ENCODE measurements at places on chromosomes 7 and 10.

DNA sequence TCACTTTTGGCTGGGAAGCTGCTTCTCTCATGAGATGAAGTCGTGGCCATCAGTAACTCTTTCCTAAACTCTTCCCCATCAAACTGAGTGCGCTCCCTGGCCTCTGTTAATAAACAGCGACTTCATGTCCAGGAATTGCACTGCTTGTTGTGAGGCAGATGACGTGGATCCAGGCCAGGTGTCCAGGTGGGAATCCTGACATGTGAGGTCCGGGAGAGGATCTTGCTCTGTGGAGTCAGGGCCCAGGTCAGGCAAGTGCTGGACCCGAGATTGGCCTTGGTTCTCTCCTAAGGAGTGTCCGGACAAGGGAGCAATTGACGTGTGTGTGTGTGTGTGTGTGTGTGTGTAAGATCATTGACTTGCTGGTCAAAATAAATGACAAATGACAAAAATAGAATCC is 362.7 kb downstream of the GLRX3 start:
- no peak for DNase-seq

GRCh38 chr7:139830292-139830691 is 1.2 kb downstream of the TBXAS1 start:
- DNase-seq: no peak

- DNase-seq: no peak
Observed at GRCh38 chr10:111824128-111824527, 359.4 kb downstream of the GPAM start.

DNA sequence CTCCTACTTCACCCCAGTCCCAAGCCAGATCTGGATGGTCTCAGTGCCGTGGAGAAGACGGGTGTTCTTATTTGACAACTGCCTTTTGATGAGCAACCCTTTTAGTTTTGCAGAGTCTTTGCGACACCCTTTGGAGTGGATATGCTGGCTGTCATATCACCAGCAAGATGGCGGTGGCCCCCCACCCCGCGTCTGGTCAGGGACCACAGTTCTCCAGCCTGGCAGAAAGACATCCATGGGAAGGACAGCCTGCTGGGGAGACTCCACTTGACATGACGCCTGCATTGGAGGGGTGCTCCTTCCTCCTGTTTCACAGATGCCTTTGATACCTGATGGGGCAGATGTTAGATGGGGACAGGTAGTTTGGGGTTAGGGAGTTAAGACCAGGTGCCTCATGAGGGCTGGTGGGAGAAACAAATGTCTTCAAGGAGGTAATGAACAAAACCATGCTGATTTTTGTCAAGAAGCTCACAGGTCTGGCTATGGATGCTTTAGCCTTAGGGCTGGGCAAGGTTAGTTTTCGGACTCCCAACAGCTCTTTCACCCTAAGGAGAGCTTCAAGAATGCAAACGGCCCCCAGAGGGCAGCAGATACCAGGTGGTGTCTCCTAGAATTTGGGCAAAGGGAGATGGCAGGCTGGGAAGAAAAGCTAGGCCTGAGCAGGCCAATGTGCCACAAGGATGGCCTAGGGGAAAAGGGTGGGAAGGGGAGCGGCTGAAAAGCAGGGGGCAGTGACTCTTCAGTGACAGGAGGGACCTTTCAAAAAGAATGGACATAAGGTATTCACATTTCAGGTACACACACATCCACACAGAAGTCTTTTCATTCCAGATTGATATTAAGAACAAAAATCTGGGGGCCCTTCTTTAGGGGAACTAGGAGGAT is 95.2 kb downstream of the CLEC2L start:
- peak; percentile 8 for DNase-seq

DNA sequence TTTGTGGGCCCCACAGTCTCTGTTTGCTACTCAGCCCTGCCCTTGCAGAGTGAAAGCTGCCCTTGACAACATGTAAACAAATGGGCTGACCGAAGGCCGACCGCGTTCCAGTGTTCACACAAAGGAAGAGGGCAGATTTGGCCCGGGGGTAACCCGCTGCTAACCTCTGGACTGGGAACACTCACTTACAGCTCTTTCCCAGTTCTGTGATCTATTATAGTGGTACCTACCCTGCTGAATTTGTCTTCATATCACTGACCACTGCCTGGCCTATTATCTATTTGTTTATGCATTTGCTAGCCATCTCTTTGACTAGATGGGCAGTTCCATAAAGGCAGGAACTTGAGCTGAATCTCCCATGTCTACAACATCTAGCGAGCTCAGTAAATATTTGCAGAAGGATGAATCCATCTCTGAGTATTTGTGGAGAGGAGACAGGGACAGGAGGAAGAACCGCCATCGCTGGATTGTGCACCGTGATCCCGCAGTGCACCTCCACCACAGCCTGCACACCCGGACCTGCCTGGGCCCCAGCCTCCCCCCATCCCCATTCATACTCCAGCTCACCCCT is 15.2 kb downstream of the SLC29A3 start:
- no peak for DNase-seq

DNA sequence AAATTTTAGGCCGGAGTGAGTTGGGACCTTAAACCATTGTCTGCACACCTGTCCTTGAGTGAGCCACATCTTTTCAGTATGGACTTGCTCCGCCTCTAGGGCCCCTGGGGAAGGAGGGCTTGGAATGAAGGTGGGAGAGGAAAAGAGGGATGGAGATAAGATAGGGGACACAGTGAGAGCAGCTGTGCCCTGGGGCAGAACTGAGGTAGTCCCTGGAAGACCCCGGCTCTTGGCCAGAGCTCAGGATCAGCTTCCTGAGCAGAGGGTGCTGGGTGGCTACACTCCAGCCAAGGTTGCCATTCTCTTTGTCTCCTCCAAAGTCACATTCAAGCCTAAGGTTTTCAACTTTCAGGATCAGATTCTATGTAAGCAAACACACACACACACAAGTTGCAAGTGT is 82.0 kb downstream of the MKI67 start:
- no peak for DNase-seq

GRCh38 chr7:108451296-108451848 is 4.9 kb downstream of the NRCAM start:
- DNase-seq: no peak

GRCh38 chr7:148155000-148155399 is 435.6 kb upstream of the C7orf33 start:
- DNase-seq: no peak

DNA sequence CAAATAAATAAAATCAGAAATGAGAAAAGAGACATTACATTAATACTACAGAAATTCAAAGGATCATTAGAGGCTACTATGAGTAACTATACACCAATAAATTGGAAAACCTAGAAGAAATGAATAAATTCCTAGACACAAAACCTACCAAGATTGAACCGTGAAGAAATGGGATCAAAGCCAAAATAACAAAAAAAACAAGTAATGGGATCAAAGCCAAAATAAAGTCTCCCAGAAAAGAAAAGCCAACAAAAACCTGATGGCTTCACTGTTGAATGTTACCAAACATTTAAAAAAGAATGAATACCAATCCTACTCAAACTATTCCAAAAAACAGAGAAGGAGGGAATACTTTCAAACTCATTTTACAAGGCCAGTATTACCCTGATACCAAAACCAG is 20.0 kb downstream of the GSDME start:
- no peak for DNase-seq

- DNase-seq: no peak
Observed at GRCh38 chr7:55072251-55072650, 53.4 kb downstream of the EGFR start.

DNA sequence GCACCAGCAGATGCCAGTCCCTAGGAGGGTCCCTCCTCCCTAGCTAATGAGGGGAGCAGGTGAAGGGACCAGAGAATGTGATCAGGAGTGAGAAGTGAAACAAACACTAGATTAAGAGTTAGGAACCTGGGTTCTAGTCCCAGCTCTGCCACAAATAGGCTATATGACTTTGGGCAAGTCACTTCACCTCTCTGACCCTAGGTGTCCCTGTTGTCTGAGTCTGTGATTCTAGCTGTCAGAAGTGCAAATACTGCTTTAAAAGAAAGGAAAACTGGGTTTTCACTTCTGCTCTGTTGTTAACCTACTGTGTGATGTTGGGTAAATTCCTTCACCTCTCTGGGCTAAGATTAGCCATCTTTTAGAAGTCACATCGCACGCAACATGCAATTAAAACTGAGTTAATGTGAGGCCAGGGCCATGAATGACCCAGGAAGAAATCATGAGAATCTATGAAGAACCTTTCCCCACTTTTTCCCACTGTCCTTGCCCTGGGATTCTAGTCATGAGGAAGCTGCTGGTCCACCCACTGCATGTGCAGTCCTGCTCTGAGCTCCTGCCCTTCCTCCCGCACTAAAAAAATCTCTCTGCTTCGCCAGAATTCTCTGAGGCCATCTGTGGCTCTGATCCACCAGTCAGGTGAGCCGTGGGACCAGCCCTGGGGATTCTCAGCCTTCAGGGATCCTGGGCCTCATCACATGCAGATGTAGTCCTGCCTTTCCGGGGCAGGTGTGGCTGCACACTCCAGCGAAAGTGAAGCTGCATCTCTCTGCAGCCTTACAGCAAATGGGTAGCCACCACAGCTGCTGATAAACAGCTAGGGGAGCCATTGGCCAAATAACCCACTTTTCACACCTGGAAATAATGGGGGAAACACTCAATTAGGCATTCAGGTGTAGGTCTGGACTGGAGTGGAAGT is 181.7 kb downstream of the PLXNA4 start:
- DNase-seq: no peak

GRCh38 chr7:45122975-45123860 is 11.7 kb upstream of the TBRG4 start:
- DNase-seq: no peak

DNA sequence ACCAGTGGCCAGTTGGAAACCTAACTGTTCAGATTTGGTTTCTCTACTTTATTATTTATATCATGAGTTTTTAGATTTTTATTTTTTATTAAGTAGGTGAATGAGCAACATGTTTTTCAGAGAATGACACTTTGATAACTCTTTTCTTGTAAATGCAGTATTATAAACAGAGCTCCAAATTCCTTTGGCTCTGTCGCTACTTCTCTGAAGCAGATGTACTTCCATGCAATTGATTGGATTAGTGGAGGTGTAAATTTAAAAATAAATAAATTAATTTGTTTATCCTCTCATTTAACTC is 34.3 kb upstream of the ICA1 start:
- no peak for DNase-seq

GRCh38 chr10:71838264-71839211 is 12.5 kb downstream of the PSAP start:
- DNase-seq: no peak

DNA sequence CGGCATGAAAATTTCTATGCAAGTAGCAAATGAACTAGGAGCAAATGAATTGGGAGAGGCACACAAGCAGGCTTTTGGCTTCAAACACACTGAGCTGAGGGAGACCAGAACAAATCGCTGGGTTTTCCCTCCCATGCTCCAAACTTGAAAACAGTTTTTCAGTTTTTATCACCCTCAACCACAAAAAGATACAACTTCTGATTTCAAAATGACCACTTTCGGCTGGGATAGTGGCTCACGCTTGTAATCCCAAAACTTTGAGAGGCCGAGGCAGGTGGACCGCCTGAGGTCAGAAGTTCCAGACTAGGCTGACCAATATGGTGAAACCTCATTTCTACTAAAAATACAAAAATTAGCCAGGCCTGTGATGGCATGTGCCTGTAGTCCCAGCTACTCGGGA is 9.0 kb upstream of the CHUK start:
- DNase-seq: no peak

- DNase-seq: no peak
Observed at GRCh38 chr7:69736126-69736810, 138.0 kb downstream of the AUTS2 start.

GRCh38 chr10:95935429-95935828 is 27.7 kb downstream of the CC2D2B start:
- DNase-seq: no peak

- no peak for DNase-seq
Observed at GRCh38 chr7:117424090-117424829, 3.0 kb downstream of the ASZ1 start.

DNA sequence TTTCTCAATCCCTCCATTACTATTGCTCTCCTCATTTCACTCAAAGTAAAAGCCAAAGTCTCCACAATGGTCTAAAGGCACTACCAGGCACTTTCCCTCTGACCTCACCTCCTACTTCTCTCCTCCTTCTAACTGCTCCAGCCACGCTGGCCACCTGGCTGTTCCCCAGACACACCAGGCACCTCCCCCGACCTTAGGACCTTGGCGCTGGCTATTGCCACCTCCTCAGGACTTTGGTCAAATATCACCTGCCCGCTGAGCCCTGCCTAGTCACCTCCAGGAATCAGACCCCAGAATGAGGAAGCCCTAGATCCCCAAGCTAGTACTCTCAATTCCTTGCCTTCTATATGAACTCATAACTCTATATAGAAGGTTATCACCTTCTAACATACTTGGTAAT is 66.2 kb upstream of the STEAP1B start:
- DNase-seq: no peak

- no peak for DNase-seq
Observed at GRCh38 chr10:120571266-120571665, 114.2 kb downstream of the PLPP4 start.

DNA sequence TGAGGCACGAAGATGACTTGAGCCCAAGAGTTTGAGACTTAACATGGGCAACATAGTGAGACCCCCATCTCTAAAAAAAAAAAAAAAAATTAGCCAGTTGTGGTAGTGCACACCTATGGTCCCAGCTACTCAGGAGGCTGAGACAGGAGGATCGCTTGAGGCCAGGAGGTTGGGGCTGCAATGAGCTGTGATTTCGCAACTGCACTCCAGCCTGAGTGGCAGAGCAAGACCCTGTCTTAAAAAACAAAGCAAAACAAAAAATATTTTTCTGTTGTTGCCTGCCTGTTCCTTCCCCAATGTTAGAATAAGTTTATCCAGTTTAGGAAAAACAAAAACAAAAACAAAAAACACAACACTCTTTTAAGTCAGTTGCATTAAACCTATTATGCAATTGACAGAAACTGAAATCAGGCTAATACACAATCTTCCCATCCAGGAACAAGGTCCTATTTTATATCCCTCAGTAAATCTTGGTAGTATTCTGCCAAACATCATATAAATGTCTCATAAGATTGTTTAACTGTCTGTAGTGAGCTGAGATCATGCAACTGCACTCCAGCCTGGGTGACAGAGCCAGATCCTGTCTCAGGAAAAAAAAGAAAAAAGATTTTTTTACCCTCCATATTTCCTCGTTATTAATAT is 4.9 kb downstream of the PILRA start:
- no peak for DNase-seq

GRCh38 chr10:71324743-71325142 is 5.7 kb downstream of the SLC29A3 start:
- no peak for DNase-seq
